ENCODE measurements at places on chromosomes 5 and 9. TPM values are rescaled to one million over a fixed set of nuclear protein-coding genes. Genes with fewer than 3 reads are reported as not detected.

TAS2R1 gene
- total RNA-seq: not detected

AK1 gene
- total RNA-seq: 154 TPM

PHF19 gene
- 21.8 TPM for total RNA-seq

RGS7BP gene
- total RNA-seq: 2.6 TPM

SLC6A19 gene
- total RNA-seq: 0.06 TPM

SH3TC2 gene
- 3.3 TPM for total RNA-seq

NIPSNAP3A gene
- 49.5 TPM for total RNA-seq

CLIC3 gene
- total RNA-seq: 72.0 TPM

TDRD7 gene
- 13.3 TPM for total RNA-seq

RECK gene
- total RNA-seq: 19.3 TPM

IFNA2 gene
- not detected for total RNA-seq

CCDC171 gene
- total RNA-seq: 3.8 TPM

GIN1 gene
- total RNA-seq: 12.6 TPM

SLC1A1 gene
- 13.8 TPM for total RNA-seq

CARD19 gene
- total RNA-seq: 31.1 TPM
